ENCODE measurements at places on chromosomes 13 and 19. TPM values are rescaled to one million over a fixed set of nuclear protein-coding genes. Genes with fewer than 3 reads are reported as not detected.

GRCh38 chr19:2462635-2463421 lies 6.1 kb upstream of the LMNB2 start:
- DNase-seq: peak; percentile 93

DNA sequence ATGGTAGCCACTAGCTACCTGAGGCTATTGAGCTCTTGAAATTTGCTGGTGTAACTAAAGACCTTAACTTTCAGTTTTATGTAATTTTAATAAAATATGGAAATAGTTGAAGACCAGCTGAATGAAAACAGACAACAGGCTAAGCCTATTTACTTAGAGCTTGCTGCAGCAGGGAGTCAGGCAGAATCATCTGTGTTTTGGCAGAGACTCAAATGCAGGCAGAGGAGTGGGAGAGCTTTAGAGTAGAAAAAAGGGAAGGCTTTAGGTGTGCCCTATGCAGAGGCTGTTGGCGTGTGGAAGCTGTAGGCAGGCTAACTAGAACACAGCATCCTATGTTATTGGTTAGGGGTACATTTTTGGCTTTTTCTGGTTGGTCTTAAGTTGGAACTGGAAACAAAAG lies 304.9 kb upstream of the NBEA start:
- DNase-seq: no peak

- no peak for DNase-seq
Observed at GRCh38 chr13:42969565-42970172, 22.4 kb downstream of the EPSTI1 start.

DNA sequence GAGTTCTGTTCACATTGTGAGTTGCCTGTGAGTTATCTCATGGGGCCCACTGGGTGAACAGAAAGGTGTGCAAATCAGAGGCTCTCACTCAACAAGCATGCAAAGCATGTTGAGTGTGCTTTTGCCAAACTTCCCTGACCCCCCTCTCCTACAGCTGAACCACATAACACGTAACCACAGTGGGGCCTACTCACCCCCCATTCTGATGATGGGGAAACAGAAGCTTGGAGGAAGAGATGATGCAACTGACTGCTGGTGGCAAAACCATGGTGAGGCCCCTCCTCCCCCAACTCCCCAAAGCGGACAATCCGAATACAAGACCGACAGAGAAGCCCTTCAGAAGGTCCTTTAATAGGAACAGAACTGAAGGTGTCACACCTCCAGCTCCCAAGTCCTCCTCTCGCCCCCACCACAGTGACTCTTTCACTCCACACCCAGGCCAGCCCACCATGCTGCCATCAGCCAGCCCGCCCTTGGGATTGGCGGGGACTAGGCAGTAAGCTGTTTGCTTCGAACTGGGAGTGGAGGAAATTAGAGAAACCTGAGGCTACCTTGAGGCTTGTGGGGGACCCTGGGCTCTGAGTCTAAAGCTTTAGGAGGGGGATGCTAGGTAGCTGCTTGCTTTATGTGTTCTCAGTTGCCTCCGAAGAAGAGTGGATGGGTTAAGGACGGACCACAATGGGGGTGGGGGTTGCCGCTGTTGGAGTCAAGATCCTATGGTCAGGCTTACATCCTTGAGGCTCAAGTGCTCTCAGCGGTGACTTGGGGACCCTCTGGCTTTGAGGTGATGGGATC lies 3.8 kb downstream of the ZNF784 start:
- DNase-seq: no peak

Gene KLK15
- total RNA-seq: not detected

DNA sequence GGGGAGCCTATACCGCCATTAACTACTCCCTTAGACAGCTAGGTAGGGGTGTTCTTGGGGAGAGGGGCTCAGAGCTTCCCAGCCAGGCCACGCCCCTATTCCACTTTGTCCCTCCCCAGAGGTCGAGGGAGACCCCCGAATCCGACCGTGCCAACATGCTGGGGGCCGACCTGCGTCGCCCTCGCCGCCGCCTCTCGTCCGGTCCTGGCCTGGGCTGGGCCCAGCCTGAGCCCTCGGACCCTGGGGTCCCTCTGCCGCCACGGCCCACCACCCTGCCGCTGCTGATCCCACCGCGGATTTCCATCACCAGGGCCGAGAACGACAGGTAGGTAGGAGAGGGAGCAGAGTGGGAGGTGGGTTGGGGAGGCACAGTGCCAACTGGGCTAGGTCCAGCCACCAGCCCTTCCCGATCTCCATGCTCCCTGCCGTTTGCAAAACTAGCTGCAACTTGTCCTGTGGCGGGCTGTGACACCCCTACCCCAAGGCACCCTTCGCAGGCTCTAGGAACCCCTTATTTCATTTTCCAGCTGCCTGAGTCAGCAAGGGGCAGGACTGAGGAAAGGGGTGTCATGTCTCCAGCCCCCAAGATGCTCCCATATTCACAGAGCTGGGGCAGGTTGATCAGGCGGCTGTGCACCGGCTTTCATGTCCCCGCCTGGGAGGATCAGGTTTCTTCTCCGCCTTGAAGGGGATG lies 2.6 kb upstream of the PDE4A start:
- DNase-seq: no peak

DNA sequence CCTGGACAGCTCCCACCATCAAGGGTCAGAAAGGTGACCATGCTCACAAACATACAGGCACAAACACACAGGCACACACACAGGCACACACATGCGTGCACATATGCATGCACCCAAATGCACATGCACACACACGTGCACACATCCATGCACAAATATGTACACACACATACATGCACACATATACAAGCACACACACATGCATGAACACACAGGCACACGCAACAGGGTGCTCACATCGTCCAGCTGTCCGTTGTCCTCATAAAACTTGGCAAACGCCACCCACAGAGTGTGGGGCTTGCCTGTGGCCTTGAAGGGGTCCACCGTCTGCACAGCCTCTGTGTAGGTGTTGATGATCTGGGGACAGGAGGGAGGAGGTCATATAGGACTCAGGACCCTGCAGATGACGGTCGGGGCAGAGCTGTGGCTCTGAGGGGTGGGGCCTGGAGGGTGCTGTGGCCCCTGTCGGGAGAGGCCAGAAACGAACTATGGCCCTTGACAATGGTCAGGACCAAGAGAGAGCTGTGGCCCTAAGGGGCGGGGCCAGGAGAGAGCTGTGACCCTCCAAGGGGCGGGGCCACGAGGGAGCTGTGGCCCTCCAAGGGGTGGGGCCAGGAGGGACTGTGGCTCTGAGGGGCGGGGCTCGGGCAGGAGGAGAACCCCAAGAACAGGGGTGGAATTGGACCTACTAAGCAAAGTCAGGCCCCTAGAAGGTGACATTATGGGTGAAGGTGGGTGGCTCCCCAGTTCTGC lies 6.2 kb downstream of the XAB2 start:
- no peak for DNase-seq

DNA sequence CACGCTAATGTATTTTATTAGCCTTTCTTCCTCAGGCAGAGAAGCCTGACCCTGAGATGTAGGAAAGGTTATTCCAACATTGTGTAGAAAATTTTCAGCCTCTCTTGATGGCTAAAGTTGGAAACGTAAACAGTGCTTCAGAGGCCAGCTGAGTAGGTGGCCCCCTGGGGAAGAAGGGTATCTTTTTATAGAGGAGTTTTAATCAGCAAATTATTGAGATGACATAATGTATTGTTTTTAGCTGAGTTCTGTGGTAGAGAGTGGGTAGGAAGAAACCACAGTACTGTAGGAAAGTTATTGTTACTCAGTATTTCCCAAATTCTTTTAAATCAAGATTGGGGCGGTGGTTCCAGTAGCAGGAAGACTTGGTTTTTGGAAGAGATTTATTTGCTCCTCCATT lies 268.8 kb downstream of the DLEU7 start:
- no peak for DNase-seq

GRCh38 chr13:57437587-57437986 lies 194.0 kb upstream of the PCDH17 start:
- no peak for DNase-seq

DNA sequence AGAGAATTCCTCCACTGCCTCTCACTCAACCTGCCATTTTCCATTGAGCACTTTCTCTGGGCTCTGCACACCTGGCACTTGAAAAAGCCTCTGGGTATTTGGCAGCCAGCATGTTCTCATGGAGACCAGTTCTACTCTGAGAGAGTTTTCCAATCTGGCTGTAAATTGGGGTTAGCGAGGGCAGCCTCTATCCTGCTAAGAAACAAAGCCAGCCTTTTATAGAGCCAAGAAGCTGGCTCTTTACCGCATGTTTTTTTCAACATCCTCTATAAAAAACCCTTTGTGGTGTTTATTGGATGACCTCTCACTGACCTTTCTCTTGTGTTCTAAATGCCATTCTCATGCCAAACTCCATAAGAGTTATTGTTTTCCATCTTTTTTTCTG lies 52.6 kb upstream of the RCBTB2 start:
- DNase-seq: no peak

- no peak for DNase-seq
Observed at GRCh38 chr19:45391346-45391745, 13.5 kb downstream of the PPP1R13L start.

- no peak for DNase-seq
Observed at GRCh38 chr13:42110410-42111155, 62.1 kb downstream of the DGKH start.

GRCh38 chr13:83880275-83881139 lies 1.8 kb downstream of the SLITRK1 start:
- DNase-seq: no peak

Gene SHISA2
- total RNA-seq: 113 TPM

GRCh38 chr13:38630780-38631179 lies 56.1 kb upstream of the FREM2 start:
- DNase-seq: no peak

DNA sequence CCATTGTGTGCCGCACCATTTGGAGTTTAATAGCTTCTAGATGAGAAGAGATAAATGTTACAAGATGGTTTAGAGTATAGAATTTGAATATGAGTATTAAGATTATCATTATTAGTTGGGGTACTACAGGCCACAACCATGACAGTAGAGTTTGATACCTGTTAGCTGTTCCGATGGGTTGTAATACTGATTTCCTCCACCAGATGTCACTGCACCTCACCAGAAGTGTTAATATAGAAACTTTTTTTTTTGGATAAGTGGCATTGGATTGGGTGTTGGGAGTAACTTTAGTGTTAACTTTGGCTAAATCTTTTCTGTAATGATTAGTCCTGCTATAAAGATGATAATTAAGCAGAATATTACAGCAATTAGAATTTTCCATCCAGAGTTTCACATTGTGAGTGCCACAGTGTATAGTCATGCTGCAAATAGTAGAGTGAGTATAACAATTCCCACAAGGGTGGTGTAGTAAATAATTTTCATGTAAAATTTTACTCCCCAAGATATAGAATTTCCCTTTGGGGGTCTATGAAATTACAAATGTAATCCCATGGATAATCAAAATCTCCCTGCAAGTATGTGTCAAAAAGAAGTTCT lies 56.3 kb downstream of the PSG3 start:
- no peak for DNase-seq

GRCh38 chr13:97300871-97301270 lies 78.7 kb downstream of the MBNL2 start:
- no peak for DNase-seq

- no peak for DNase-seq
Observed at GRCh38 chr19:38975214-38975860, at the start of gene FBXO17. FBXO17 (minus strand) TSS chr19:38975742; CDS start chr19:38950319, 25,423 bp downstream.

DNA sequence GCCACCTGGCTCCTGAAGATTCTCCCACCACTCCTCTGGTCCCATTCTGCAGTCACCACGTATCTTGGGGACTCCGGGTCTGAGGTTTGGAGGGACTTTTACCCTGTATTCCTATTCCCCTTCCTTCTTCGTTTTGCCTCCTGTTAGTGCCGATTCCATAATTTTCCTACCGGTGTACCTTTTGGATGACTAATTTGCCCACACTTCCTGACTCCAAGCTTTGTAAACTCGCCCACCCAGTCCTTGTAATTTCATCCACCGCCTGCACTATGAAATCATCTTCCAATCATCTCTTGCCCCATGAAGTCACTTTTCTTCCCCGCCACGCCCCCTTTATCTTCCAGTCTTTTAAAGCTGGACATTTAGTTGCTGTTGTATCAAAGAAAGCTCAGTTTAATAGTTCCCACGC lies 572 bp downstream of the UCHL3 start:
- DNase-seq: no peak

DNA sequence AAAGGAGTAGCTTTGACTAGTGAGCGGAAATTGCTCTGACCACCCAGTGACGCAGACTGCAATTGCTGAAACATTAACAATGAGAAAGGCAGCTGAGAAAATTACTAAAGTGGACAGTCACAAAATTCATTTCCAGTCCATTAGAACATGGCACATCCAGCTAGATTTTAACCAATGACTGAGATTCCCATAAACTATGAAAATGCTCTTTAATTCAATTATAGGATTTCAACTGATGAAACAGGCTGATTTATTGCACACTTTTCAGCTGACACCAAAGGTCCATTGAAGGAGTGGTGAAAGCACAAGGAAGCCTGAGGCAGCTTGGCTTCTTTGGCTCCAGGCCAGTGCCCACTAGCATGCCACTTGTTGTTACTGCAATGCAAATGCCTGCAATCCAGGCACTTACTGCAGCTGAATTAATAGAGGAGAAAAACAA lies 933.4 kb downstream of the SLITRK6 start:
- DNase-seq: no peak

Gene PTH2
- total RNA-seq: not detected

Gene IRS2
- 25.8 TPM for total RNA-seq

GRCh38 chr19:16417660-16418596 lies 53.8 kb downstream of the EPS15L1 start:
- DNase-seq: no peak

DNA sequence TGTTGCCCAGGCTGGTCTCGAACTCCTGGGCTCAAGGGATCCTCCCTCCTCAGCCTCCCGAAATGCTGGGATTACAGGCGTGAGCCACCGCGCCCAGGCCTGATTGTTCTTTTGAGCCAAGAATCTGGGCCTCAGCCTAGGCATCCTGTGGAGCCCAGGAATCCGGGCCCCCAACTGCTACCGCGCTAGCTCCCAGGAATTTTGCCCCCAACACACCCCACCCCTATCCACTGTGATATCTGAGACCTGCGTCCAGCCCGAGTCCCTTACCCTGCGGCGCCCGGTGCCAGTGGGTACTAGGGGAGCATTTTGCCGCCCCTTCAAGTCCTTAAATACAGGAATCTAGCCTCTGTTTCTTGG lies 838 bp upstream of the MYADM start:
- DNase-seq: no peak

GRCh38 chr13:52359534-52359933 lies 46.4 kb downstream of the THSD1 start:
- no peak for DNase-seq

- no peak for DNase-seq
Observed at GRCh38 chr13:95833719-95834118, 156.8 kb downstream of the DNAJC3 start.

Gene MEIOSIN
- total RNA-seq: not detected

GRCh38 chr19:43638214-43638994 lies 1.2 kb downstream of the CADM4 start:
- DNase-seq: no peak

Gene TIMM13
- 76.1 TPM for total RNA-seq

- no peak for DNase-seq
Observed at GRCh38 chr13:98791611-98792010, 39.1 kb upstream of the SLC15A1 start.

GRCh38 chr19:19562665-19563347 lies 24.7 kb downstream of the CILP2 start:
- no peak for DNase-seq

DNA sequence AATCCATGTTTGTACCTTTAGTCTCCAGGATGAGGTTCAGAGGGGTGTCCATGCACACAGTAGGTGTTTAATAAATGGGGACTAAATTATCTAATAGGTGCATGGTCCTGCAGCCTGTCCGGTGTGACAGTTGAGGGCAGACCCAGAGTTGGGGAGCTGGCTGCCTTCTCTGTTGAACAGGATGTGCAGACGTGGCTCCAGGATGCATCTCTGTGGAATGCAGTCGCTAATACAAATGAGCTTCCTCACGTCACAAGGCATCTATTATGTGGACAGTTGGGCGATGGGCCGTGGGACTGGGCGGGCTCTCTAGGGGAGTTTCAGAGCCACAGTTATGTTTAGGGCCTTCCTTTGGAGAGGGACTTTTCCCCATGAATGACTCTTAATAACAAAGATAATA lies 71.0 kb downstream of the SIPA1L3 start:
- no peak for DNase-seq
